Stimulated activated CD8-positive, alpha-beta memory T cell treated with anti-CD3 and anti-CD28 coated beads, Interleukin-15, amount 100 ng/mL, for 48 hours (primary cell): ENCODE measurements at places on chromosomes 1 and 21.
A peak's percentile ranks its signal among the peaks of the same experiment; 100 is the strongest.

DNA sequence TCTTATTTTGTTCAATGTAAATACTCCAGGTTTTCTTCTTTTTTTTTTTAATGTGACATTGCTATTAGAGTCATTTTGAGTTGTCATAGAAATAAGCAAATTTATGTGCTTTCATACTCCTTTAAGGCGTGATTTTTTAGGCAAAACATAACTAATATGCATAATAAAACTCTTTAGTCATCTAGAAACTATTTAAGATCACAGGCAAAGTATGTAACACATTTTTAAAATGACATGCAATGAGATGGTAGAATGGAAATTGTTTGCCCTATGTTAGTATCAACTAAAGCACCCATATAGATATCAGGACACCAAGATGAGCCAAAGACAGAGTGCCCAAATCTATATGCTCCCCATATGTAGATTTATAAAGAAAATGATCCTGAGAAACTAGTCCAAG, 41.5 kb upstream of the SGIP1 start:
- DNase-seq: no peak

DNA sequence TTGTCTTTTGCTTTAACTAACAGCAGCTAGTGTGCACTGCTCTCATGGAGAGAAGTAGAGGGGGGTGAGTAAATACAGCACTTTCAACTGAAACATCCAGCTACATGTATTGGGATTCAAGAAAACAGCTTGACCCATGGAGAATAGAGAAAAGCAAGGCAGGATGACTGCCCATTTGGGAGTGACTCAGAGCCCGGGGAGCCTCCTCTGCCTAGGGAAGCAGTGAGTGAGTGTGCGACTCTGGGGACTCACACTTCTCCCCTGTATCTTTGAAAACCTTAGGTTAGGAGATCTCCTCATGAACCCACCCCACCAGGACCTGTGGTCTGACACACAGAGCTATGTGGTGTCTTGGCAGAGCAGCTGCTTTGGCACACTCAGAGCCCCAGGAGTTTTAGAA, 82.0 kb upstream of the PTGFR start:
- no peak for DNase-seq

DNA sequence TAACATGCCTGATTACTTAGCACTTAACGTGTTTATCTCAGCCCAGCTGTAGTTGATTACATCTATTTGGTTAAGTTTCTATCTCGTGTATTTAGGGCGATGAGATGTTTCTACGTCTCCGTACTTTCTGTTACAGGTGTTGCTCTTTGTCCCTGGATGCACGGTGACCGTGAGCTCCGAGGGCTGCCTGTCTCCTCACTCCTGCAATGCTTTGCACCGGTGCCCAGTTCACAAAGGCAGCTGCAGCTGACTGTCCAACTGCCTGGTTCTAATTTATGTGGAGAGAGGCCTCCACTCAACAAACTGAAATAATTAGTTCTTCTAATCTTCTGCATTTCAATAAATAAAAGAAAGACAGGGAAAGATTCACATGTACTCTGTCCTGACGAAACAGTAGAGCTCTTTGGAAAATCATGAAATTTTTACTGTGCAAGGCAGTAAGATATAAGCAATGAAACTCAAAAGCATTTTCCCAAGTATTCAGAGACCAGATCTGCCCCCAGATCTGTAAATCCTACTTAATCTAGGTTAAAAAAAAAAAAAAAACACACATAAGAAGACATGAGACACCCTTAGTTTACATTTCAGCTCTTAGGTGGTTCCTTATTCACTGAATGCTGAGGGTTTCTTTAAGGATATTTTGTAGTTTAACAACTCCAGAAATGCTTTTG, 108.2 kb downstream of the TGFBR3 start:
- no peak for DNase-seq

DNA sequence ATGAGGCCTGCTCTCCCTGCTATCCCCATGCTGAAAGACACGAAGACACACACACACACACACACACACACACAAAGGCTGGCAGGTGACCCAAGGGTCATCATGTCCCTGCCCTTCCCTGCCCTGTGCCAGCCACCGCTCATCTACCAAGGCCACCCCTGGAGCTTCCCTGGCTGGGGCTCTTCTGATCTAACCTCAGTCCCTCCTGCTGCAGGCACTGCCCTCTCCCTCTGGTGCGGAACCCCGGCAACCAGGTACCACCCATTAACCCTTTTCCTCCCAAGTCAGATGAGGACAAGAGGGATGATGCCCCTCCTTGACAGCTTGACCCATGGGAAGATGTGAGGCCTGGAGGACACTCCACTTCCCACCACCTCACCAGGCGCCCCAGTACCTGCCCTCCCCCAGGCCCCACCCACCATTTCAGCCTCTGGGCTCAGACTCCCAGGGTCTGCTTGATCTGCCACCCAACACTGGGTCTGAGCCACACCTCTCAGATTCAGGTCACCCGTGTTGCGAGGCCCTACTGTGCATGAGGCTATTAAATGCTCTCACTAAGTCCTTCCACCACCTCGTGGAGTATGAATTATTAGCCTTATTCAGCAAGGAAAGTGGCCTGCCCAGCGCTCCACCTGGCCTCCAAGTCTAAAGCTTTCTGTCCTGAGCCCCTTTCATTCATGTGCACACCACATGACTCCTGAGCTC, 2.5 kb downstream of the SDC3 start:
- DNase-seq: no peak

DNA sequence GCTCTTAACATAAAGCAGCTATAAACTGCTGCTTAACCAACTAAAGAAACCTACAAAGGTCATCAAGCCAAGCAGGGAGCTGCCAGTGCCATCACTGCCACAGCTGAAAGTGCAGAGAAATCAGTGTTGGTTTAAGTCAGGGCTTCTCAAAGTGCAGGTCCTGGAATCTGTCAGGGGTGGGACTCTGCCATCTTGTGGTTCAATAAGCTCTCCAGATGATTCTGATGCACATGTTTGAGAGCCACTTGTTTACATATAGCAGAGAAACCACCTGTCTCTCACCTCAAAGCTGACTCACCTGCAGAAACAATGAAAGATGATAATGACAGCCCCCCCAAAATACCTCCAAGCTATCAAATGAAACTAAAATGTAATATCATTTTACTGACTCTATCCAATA, 49.3 kb downstream of the SH3GLB1 start:
- DNase-seq: no peak

GRCh38 chr1:155697046-155697445, 8.2 kb downstream of the DAP3 start:
- no peak for DNase-seq

DNA sequence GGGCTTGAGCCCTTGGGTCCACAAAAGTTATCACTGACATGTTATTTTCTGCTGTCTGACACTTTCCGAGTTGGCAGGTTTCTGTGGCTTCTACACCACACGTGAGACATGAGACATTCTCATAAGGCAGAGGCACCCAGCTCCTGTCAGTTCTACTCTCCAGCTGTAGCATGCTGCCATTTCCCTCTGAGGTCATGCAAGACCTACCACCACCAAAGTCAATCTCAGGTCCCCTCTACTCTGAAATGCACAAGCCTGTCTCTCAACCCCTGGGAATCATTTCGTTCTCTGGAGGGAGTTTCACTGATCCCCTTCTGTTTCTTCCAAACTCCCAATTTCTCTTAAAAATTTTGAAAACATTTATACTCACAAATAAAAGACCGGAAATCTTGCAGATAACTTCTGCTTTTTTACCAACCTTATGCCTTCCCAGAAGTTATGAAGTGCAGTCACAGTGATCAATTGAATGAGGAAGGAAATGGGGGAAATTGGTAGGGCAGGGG, 39.5 kb upstream of the CR2 start:
- DNase-seq: peak; percentile 40

- no peak for DNase-seq
These were observed 4.2 kb downstream of the AURKAIP1 start for GRCh38 chr1:1370771-1371300.

- no peak for DNase-seq
These were observed 340.1 kb downstream of the SETD4 start for GRCh38 chr21:35720208-35720731.

DNA sequence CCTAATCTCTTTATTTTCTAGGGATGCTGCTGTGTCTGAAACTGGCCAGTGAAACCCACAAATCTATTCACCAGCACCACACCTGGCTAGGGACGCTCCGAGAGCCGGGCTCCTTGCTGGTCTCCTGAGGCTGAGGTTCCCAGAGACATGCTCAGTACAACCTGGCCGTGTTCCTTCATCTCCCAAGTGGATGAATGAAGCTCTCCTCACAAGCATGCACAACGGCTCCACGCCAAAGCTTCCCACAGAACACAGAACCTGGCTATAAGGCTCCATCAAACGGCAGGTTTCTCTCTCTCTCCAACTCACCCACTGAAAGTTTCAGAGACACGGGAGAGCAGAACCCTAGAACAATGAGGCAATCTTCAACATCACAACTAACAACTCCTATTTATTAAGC, 82.3 kb downstream of the TIAM1 start:
- DNase-seq: no peak

DNA sequence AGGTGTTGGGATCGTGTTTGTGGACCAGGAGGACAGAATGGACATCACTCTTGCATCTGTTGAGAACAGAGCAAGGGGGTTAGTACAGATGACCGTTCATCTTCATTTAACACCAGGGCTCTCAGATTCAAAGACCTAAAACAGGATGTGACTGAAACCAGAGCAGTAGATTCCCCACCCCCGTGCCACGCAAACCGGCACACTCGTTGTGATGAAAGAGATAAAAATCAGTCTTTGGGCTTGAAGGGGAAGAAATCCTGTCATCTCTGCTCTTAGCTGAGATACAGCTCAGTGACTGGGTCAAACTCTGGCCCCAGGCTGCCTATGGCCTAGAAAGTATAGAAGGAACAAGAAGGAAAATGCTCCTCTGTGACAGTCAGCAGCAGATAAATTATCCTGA, 146.2 kb upstream of the KRTAP19-8 start:
- peak; percentile 74 for DNase-seq

- DNase-seq: no peak
These were observed 661.8 kb downstream of the MATN1 start for GRCh38 chr1:30061292-30062220.

GRCh38 chr21:41817228-41817627, 50.4 kb upstream of the RIPK4 start:
- peak; percentile 9 for DNase-seq

DNA sequence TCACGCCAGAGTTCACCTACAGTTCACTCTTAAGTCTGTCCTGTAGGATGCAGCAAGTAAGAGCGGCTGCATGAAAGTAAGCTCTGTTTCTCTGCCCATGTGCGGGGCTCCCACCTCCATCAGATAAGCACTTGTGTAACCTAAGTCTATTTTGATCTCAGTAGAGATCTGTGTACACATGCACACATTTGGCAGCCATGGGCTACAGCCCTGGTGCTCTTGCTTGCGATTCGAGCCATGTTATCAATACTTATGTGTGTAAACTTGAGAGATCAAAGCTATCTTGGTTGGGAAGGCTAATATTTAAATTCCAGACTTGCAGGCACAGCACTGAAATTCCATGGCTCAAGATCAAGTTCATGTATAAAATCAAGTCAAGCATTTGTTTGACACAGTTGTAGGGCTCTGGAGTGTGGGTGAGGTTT, 244.7 kb upstream of the FGGY start:
- DNase-seq: no peak

GRCh38 chr1:101131239-101131843, 105.5 kb upstream of the S1PR1 start:
- no peak for DNase-seq

GRCh38 chr1:204975568-204976235, 67.3 kb upstream of the CNTN2 start:
- peak; percentile 13 for DNase-seq

GRCh38 chr1:54376430-54377039, 29.7 kb downstream of the SSBP3 start:
- no peak for DNase-seq

DNA sequence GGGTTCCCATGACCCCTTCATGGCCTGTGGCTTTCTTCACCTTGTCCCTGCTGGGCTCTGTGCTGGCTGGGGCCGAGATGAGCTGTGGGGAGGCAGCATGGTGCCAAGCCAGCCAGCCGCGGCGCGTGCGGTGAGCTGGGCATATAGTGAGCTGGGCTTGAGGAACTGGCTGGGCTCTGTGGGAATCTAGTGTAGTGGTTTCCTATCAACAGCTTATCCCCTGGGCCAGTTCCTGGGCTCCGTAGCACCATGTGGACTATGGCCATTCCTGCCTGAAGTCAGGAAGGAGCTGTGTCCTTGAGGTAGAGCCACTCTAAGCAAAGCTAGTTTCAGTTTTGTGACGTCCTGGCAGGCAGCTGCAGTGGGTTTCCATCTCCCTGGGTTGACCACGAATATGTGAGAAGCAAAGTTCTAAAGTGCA, 1.8 kb downstream of the NCMAP start:
- no peak for DNase-seq

GRCh38 chr1:177044390-177044789, 120.1 kb downstream of the ASTN1 start:
- DNase-seq: no peak

DNA sequence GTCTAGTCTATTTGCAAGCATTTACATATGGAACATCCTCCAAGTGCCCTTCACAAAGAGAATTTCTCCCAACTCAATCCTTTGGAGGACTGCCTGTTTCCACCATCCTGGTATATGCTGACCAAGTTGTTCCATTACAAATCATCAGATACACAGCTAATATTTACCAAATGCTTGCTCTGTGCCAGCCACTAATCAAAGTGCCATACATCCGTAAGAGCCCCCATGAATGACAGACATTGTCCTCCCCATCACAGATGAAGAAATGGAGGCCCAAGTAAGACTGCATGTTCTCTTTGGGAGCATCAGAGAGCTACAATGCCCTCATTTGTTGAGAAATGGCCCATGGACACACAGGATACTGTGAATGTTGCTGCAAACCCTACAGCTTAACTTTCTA, 130.0 kb upstream of the BACE2 start:
- no peak for DNase-seq

GRCh38 chr1:86696522-86696921, 7.9 kb upstream of the SH3GLB1 start:
- no peak for DNase-seq

GRCh38 chr21:38861056-38861455, 55.3 kb downstream of the ETS2 start:
- no peak for DNase-seq
